ENCODE measurements at places on chromosomes 4 and X.

DNA sequence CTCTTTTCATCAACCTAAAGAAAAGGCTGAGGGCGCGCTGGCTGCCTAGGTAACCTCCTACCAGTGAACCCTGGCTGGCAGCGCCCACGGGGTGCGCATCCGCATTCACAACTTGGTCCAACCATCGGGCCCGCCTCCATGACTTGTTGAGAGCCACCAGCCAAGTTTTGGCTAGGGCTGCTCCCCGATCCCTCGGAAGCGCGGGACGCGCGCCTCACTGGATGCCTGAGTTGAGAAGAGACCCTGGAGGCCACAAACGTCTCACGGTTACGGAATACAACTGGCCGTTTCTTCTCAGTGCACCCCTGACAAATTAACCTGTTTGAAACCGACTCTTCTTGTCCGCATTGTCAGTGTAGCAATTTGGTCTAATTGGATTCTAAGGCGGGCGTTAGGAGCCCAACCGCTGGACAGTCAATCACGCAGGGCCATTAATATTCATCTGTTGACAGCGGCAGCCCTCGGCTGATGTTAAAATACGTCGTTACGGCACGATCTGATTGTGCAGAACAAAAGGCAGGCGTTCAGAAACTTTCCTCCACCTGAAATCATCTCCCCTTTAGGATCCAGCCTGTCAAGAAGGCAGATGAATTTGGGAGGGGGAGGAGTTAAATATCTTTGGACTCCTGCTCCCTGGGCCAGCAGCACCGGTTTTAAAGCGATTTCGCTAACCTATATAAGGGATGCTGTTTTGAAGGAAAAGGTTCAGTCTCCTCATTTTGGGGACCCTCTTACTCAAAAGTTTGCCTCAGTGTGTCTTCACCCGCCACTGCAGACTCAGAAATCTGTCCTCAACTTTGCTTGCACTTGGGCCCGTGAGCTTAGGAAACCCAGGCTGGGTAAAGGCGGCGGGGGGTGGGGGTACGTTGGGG lies 1.2 kb downstream of the GPC3 start:
- peak; percentile 2 for DNase-seq

- no peak for DNase-seq
These were observed 182.7 kb downstream of the KCNIP4 start for GRCh38 chr4:21765810-21766407.

DNA sequence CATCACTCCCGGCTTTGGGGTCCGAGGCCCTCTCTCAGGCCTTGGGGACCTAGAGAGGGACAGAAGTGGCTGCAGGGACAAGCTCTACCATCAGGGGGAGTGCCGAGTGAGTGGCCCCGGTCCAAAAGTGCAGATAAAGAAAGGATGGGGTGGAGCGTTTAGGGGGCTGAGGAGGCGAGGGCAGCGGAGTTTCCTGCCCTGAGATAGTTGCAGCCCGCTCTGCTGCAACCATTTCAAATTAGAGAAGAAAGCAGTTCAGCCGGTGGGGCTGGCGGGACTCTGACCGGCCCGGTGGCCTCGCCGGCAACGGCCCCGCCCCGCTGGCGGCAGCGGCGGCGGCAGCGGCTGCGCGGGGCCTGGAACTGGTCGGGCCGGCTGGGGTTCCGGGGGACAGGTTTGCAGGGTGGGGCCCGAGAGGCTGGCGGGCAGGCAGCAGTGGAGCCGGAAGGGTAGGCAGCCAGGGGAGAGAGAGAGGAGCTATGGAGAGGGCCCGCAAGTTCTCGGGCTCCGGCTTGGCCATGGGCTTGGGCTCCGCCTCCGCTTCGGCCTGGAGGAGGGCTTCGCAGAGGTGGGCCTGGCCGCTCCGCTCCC lies 7.6 kb downstream of the DLG3 start:
- peak; percentile 58 for DNase-seq

DNA sequence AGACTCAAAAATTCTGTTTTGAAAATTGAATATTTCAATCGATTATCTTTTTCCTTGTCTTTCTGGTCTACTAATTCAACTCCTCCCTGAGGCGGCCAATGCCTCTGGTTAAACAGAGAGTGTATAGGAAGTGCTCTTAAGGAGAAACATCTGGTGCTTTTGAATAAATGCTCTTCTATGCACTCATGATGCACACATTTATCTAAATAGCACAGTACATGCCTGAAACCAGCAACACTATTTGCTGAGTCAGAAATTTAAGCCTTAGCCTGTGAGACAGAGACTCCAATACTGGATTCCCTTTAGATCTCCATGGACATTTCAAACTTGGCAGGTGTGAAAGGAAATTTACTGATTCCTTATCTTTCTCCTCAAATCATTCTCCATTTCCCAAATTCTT lies 118.6 kb downstream of the SLIT2 start:
- no peak for DNase-seq

GRCh38 chrX:16213961-16214360 lies 46.7 kb downstream of the MAGEB17 start:
- DNase-seq, result no peak

DNA sequence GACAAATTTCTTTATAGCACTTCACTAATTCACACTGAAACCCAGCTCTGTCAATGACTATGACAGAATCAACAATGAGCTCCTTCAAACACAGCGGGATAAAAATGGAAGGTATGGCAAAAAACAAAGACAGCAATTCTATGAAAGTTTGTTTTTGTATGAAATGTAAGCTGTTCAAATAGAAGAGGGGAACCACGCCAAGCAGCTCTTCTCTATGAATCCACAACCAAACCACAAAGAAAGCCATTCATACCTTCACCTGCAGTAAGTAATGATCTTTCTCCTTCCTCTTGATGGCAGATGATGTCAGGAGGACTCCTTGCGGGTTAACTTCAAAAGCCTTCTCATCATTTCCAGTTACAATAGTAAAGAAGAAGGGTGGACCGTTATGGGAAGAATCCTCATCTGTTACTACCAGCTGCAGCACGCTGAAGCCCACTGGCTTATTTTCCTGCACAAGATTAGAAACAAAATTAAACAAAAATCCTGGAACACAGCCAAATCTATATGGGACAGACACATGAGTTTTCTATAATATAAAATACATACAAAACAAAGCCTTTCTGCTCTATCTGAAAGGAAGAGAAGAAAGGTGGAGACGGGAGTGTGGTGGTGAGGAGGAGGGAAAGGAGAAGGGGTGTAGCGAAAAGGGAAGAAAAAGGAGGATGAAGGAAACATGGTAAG lies 48.9 kb upstream of the MTNR1A start:
- DNase-seq, result no peak

GRCh38 chr4:99654361-99654761 lies 3.3 kb downstream of the C4orf54 start:
- no peak for DNase-seq

DNA sequence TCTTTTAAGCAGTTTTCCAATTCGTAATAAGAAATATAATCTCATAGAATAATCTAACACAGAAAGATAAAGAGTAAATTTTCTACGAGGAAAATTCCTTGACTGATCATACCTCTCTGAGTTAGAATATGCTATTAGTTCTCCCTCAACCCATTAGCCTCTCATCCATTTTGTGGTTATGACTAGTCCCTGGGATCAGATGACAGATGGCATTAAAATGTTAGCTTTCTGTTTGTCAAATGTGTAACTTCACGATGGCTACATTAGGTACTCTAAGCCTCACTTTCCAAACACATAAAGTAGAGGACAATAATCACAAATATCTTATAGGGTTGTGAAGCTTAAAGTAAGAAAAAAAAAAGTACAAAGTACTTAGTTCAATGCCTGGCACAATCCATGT lies 112.2 kb downstream of the ZAR1 start:
- no peak for DNase-seq

GRCh38 chrX:131392666-131393065 lies 103.6 kb upstream of the IGSF1 start:
- DNase-seq, result no peak

GRCh38 chr4:170336238-170336775 lies 246.6 kb upstream of the AADAT start:
- DNase-seq, result no peak

DNA sequence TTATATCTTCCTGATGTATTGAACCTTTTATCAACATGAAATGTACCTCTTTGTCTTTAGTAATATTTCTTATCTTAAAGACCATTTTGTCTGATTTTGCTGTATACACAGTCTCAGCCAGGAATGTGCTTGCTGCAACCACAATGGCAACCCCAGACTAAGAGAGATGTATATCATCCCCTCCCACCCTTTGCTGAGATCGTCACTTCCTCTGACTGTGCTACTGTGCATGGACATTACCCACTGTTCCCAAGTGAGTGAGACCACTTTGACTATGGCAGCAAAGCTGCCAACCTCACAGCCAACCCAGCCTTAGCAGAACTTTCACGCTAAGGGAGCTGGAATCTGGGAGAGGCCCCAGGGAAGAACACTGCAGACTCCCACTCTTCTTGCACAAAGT lies 46.0 kb downstream of the EIF2S3 start:
- DNase-seq, result no peak

GRCh38 chr4:181119186-181119585 lies 1124.0 kb upstream of the TENM3 start:
- DNase-seq, result no peak

DNA sequence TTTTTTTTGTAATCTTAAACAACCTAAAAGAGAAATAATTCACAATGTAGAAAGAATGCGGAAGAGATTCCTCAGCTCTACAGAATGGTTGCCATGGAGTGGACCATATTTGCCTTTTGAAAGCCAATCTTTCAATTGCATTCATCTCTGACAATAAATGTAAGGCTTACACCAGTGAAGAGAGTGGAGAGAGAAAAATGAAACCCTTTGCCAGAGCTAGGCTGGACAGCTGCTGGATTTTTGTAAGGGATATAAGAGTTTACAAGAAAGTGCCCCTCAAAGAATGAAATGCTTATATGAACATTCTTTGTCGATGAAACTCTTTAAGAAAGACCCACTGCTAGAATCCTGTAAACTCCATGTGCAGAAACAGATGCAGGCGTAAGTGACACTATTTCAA lies 66.0 kb upstream of the FAT1 start:
- no peak for DNase-seq

DNA sequence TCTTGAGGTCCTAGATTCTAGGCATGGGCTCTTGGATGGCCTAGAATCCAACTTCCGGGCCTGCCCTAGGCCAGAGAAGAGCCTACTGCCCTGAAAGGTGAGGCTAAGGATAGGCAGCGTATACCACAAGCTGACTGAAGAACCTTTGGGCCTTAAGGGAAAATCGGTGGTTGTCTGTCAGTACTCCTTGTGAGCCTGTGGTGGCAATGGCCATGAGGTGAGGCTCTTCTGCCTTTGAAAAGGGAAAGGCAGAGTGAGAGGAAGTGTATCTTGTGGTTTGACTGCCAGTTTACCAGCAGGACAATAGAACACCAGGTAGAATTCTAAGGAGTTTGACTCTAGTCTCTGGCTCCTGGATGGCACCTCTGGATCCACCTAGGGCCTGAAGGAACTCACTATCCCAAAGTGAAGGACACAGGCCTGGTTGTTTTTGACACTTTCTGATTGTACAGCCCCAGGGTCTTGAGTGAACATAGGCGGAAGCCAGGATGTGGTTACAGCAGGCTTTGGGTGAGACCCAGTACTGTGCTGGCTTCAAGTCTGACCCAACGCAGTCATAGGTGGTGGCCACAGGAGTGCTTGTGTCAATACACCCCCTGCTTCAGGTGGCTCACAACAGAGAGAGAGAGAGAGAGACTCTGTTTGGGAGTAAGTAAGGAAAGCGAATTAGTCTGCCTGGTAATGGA lies 20.9 kb downstream of the ITIH6 start:
- DNase-seq, result no peak

DNA sequence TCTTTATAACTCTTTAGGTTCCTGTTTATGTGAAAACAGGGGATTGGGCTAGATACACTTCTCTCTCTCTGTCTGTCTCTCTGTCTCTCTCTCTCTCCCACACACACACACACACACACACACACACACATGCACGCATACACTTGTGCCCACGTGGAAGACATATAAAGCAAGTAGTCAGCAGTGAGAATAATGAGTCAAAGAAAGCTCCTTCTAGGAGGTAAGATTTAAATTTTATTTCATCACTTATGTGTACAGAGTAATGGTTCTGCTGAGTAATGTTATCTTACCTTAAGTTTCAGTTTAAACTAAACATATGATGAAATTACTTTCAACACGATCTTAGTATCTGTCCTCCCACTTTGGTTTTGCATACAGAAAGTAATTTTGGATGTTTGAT lies 243.0 kb upstream of the TEX13A start:
- no peak for DNase-seq

DNA sequence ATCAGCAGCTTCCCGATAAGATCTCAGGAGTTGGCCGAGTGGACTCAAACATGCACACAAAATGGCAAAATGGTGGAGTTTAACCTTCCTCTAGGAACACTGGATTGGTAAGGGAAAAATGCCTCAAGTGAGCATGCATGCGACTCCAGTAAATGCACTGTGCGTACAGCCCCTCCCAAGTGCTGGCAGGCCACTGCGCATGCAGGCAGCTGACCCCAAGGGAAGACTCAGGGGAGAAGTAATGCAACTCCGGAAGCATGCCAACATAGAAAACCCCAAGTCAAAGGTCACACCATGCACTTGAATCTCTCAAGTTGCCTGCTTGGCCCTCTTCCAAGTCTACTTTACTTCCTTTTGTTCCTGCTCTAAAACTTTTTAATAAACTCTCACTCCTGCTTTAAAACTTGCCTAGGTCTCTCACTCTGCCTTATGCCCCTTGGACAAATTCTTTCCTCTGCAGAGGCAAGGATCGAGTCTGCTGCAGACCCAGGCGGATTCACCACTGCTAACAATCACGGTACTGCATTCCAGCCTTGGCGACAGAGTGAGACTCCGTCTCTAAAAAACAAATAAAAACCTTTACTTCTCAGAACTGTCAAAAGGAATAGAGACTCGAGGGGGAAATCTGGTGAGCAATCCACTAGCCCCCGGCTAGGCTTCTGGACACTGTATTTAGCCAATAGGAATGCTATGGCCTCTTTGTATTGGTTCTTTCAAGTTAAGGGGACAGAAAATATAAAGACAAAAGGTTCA lies 33.5 kb downstream of the NYX start:
- DNase-seq, result no peak

DNA sequence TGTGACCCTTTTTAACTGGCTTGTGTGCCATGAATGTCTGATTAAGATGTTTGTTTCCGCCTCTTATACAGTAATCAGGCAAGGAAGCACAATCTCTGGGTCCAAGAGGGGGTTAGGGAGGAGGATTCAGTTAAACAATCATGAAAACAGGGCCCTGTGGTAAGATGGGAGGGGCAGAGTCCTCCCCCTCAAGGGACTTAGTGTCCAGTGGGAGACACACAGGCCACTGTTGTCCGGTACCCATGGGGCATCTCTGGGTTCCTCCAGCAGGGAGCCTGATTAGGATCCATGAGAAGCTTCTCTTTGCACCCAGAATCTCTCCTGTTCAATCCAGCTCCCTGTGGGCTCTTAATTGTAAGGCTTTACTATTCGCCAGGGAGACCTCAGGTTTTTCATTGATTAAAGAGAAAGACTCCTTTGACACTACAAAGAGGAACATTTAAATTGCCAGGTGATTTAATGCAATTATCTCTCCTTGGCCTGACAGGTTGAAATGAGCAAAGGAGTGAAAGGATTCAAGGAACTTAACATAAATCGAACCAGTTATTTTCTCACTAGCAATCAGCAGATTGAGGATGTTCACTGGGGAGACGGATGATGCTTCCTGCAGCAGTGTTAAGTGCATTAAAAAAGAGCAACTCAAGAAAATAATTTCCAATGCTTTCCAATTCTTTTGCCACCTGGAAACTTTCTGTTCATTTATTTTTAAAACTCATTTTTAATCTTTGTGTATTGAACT lies 225.4 kb downstream of the PTTG2 start:
- no peak for DNase-seq

All from stimulated activated CD4-positive, alpha-beta T cell treated with anti-CD3 and anti-CD28 coated beads, Interleukin-4, amount 100 ng/mL, for 1 hour (primary cell).